GM12864 (cell line): ENCODE measurements at places on chromosomes 2 and 18.

- DNase-seq, result no peak
Observed at GRCh38 chr2:29079887-29080286, 5.6 kb upstream of the PCARE start.

DNA sequence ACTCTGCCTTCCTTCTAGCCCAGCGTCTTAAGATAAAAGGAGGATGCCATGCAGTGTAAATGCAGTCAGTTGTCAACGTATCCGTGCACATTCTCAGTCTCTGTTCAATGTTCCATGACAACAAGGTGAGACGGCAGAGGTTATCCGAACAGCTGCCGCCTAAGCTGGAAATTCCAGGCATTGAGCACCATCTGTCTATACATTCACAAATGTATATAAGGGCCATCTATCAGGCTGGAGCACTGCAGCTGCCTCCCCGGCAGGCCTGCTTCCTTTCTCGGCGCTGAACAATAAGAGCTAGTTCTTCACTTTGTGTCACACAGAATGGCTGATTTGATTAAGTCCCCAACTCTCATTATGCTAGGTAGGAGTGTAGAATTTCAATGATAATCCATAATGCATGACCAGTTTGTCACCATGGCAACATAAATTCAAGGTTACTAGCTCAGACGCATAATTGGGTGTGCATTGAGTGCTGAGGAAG lies 282.2 kb upstream of the SOX11 start:
- no peak for DNase-seq

DNA sequence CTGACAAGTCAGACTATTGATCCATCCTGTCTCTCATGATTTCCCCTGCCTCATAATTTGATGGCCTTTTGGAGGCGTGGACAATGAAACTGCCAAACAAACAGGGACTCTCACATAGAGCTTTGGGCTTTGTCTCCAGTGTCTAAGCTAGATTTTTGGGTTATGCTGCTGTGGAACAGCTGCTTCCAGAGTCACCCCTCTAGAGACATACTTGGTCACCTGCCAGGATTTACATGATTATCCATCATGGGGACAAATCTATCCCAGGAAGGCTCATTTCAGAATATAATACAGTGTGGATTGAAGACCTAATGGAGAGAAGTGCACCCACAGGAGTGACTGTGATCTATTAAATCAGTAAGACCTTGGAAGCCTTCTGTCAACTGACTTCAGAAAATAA lies 159.6 kb downstream of the SLC8A1 start:
- no peak for DNase-seq

DNA sequence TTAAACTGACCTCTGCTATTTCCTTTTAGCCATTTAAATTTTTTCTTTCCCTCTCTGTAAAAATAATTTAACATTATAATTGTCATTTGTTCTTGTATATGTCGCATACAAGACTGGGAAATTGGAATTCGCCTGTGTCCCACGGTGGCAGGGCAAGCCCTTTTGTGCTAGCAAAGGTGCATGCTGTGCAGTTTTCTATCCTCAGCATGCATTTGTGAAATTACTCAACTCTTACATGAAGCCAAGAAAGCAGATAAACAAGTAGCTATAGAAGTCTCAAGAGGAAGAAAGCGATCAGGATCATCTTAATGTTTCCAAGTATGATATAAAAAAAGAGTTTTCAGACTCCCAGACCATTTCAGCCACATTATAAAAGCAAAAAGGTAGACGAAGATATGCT lies 392.6 kb upstream of the CHST9 start:
- DNase-seq, result no peak

DNA sequence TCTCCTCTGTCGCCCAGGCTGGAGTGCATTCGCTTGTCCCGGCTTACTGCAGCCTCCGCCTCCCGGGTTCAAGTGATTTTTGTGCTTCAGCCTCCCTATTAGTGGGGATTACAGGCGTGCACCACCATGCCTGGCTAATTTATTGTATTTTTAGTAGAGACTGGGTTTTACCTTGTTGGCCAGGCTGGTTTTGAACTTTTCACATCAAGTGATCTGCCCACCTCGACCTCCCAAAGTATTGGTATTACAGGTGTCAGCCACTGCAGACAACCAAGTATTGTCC lies 1.1 kb downstream of the RPS27A start:
- DNase-seq, result no peak

- no peak for DNase-seq
Observed at GRCh38 chr2:171410101-171410500, 23.7 kb downstream of the METTL8 start.

- no peak for DNase-seq
Observed at GRCh38 chr2:234288974-234289455, 207.9 kb downstream of the ARL4C start.

DNA sequence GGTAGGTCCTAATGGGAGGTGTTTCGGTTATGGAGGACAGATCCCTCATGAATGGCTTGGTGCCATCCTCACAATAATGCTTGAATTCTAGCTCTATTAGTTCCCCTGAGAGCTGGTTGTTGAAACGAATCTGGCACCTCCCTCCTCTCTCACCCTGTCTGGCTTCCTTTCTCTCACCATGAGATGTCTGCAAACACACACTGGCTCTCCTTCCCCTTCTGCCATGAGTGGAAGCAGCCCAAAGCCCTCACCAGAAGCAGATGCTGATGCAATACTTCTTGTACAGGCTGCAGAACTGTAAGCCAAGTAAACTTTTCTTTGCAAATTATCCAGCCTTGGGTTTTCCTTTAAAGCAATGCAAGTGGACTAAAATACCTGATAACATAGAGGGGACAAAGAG lies 86.6 kb downstream of the RND3 start:
- DNase-seq, result no peak

- DNase-seq, result no peak
Observed at GRCh38 chr2:5549771-5550170, 142.4 kb upstream of the SOX11 start.

GRCh38 chr2:611519-611918 lies 65.7 kb downstream of the TMEM18 start:
- no peak for DNase-seq

DNA sequence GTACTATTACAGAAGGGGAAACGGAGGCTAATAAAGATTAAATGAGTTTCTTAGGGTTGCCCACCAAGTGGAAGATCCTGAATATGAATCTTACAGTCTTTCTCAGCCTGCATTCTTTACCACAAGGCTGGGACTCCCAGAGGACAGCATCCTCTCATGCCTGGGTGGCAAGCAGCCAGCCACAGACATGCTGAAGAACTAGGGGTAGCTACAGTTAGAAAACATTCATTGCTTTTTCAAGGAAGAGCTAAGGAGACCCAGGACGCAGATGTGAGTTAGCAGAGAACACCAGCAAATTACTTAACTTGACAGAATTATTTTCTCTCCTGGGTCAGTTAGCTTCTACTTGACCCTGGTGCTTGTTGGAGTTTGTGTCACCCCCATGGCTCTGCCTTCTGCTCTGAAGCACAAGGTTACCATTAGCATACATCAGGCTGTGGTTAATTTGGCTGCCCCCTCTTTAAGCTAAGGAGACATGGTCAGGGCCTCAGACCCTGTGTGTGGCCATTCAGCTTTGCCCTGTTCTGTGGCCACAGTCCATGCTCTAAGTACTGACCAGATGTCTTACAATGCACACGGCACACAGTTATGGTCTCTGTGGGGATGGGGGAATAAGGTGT lies 132.3 kb upstream of the TNP1 start:
- no peak for DNase-seq

GRCh38 chr18:42163321-42163720 lies 208.3 kb downstream of the PIK3C3 start:
- DNase-seq, result no peak

DNA sequence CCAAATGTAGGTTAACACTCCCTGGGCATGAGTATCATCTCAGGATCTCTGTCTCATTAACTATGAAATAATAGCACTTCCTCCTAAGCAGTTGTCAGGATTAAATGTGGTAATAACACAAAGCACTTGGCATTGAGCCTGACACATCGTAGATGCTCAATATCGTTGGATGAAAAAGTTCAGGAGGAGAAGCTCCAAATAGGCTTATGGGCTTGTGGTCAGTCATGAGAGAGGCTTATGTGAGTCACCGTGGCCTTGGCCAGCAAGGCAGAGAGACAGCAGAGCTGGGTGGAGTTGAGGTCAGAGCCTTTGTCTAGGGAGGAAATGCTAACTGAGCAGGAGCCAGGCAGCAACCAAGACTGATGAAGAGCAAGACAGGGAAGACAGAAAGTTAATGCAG lies 68.3 kb upstream of the PPM1B start:
- DNase-seq, result no peak

- no peak for DNase-seq
Observed at GRCh38 chr2:241088376-241088775, 13.7 kb downstream of the MTERF4 start.

DNA sequence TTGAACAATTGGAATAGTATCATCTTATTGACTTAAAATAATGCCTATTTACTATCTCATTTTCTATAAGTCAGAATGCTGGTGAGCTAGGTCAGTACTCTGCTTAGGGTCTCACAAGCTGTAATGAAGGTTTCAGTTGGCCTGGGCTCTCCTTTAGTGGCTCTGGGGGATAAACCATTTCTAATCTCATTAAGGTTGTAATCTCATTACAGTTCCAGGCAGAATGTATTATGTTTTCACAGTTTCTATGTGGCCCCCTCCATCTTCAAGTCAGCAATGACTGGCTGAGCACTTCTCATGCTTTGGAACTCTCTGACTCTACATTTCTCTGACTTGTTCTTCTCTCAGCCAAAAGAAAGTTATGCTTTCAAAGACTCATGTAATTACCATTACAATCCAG lies 163.1 kb downstream of the CCDC178 start:
- no peak for DNase-seq

GRCh38 chr18:48894799-48895346 lies 55.9 kb downstream of the SMAD7 start:
- no peak for DNase-seq

- no peak for DNase-seq
Observed at GRCh38 chr2:191601060-191601459, 76.9 kb upstream of the NABP1 start.

GRCh38 chr2:152655880-152656279 lies 61.4 kb downstream of the PRPF40A start:
- DNase-seq, result no peak

- no peak for DNase-seq
Observed at GRCh38 chr2:134399096-134399495, 145.2 kb downstream of the MGAT5 start.
